Vagina (tissue), 2 donors: ENCODE measurements at places on chromosomes 1 and 21. TPM values are rescaled to one million over a fixed set of nuclear protein-coding genes. Genes with fewer than 3 reads are reported as not detected.
A peak's percentile ranks its signal among the peaks of the same experiment; 100 is the strongest.

The CASQ1 gene
- total RNA-seq = not detected

The LCE1F gene
- not detected for total RNA-seq

- peaks cover 7% of the 10 kb centered on the region for H3K4me1 ChIP-seq
- no peaks in the 10 kb centered on the region for H3K36me3 ChIP-seq
- no peak overlapping the region for H3K4me3 ChIP-seq
- no peak for DNase-seq
- H3K27ac ChIP-seq = no peak overlapping the region
These were observed 89.7 kb upstream of the VAMP3 start for GRCh38 chr1:7681401-7681800.

DNA sequence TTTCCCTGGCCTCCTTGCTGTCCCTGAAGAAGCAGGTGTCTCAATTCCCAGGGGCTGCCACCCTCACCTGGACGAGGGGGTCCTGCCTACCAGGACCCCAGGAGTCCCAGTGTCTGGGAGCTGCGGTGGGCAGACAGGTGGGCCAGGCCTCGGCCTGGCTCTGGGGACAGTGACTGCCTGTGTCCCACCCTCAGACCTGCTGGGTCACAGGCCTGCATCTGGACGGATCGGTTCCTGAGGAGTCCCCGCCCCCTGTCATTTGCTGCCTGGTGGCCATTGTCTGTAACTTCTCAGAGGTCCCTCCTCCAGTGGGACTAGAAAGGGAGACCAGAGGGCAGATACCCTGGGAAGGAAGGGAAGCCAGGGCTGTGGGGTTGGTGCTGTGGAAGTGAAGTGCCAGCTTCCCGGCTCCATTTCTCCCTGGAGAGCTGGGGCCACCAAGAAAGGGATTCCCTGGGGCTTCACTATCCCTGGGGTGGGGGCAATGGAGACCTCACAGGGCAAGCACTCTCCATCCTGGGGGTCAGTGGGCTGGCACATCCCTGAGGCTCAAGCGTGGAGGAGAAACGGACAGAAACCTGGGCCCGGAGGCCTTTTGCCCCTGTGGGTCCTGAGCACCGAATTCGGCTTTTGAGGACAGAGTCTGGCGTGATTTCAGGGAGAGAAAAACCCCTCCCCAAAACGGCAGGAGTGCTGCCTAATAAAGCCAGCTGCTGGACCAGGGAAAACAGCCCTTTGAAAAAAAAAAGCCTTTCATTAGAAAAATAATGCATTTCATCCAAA is 157.3 kb downstream of the PEX14 start:
- H3K27ac ChIP-seq = peak overlapping the region; percentile 59
- no peak for DNase-seq
- H3K4me1 ChIP-seq = peaks cover 33% of the 10 kb centered on the region
- no peaks in the 10 kb centered on the region for H3K27me3 ChIP-seq
- no peaks in the 10 kb centered on the region for H3K36me3 ChIP-seq

The GATAD2B gene
- 24.1 TPM for total RNA-seq

The ITLN2 gene
- total RNA-seq = 2.0 TPM

The DIO1 gene
- total RNA-seq = not detected

DNA sequence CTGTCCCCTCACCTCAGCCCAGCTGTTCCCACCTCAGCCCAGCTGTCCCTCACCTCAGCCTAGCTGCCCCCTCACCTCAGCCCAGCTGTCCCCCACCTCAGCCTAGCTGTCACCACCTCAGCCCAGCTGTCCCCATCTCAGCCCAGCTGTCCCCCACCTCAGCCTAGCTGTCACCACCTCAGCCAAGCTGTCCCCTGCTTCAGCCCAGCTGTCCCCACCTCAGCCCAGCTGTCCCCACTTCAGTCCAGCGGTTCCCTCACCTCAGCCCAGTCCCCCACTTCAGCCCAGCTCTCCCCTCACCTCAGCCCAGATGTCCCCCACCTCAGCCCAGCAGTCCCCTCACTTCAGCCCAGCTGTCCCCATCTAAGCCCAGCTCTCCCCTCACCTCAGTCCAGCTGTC is 88.4 kb upstream of the CSF3R start:
- H3K4me3 ChIP-seq = no peak overlapping the region

DNA sequence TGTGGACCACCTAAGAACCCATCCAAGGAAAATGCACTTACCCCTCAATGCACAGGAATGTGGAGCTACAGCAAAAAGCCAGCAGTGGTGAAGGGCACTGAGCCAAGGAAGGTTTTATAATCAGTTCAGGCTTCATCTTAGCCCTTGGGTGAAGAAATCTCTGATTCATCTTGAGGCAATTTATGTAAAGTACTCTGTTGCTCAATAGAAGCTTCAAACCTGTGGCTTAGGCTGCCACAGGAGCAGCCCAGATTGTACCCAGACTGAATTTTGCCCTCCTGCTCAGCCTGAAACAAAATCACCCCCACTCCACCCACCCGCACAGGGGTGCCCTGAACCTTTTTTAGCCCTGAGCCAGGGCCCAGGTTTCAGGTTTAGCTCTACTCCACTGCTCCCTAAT is at the start of gene S100A12:
Gene S100A12, minus strand, starts transcription at position 111 of the 400 bp plus-strand sequence. CDS start 1,029 bp downstream, outside the sequence.
- no peak within 1 kb of the TSS for H3K4me3 ChIP-seq
- no peaks in the 10 kb centered on the region for H3K4me1 ChIP-seq
- peak within 1 kb of the TSS; percentile 27 for H3K27ac ChIP-seq
- DNase-seq = peak; percentile 77
- no peaks in the 10 kb centered on the region for H3K36me3 ChIP-seq
- H3K27me3 ChIP-seq = no peaks in the 10 kb centered on the region

GRCh38 chr1:185601189-185601588 is 133.0 kb upstream of the HMCN1 start:
- H3K36me3 ChIP-seq = no peaks in the 10 kb centered on the region
- H3K27ac ChIP-seq = no peak overlapping the region
- no peaks in the 10 kb centered on the region for H3K27me3 ChIP-seq

The TAS1R1 gene
- total RNA-seq = not detected

GRCh38 chr21:32088471-32088870 is 190.4 kb downstream of the MIS18A start:
- H3K36me3 ChIP-seq = no peaks in the 10 kb centered on the region
- no peak for DNase-seq
- H3K27me3 ChIP-seq = no peaks in the 10 kb centered on the region
- H3K4me1 ChIP-seq = no peaks in the 10 kb centered on the region

The SLC16A4 gene
- 6.4 TPM for total RNA-seq
